ENCODE measurements at places on chromosomes 2 and 18.

GRCh38 chr2:36405183-36405582 lies 49.6 kb downstream of the CRIM1 start:
- no peak for DNase-seq

- DNase-seq: no peak
Observed at GRCh38 chr2:15799432-15799827, 140.9 kb upstream of the MYCN start.

DNA sequence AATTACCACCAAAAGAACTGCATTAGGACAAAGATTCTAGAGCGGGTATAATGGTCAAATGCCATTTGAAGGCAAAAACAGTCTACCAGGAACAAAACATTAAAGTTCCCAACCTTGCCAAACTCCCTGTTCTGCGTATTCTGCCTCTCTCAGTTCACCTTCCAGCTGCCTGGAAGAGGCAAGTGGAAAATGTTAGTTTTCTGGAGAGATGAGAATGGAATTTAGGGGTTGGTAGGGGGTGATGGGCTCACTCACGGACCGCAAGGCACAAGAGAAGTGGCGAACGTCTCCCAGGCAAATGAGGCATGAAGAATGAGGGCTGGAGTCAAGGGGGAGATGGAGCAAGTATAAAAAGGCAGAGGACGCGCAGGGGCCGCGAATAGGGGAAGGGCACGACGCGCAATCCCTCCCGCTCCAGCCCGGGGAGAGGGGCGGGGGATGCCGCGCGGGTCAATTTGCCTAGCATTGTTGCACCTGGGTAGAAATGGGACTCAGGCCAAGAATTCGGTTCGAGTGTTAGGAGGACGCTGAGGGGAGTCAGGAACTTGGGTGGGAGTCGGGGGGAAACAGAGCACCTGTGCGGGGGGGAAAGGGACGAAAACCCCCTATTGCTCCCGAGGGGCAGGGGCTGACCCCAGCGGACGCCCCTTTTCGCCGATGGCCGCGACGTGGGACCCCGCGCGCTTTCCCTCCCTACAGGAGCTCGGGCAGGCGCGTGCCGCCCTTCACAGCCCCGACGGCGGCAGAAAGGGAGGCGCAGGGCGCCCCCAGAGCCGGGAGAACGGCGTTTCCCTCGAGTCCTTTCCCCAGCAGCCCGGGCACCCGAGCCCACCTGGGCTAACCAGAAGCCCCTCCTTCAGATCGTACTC lies 573 bp downstream of the PAIP2B start:
- DNase-seq: peak; percentile 91

- DNase-seq: no peak
Observed at GRCh38 chr2:188199716-188200128, 92.0 kb upstream of the GULP1 start.

GRCh38 chr2:84953535-84953934 lies 17.4 kb upstream of the KCMF1 start:
- no peak for DNase-seq

- DNase-seq: no peak
Observed at GRCh38 chr2:197805715-197806633, 1.6 kb downstream of the PLCL1 start.
